Stimulated activated CD4-positive, alpha-beta T cell treated with anti-CD3 and anti-CD28 coated beads, Interleukin-4, amount 100 ng/mL, for 24 hours (primary cell): ENCODE measurements at places on chromosomes 12 and 14.

- no peak for DNase-seq
Observed at GRCh38 chr12:78086553-78087362, 256.1 kb downstream of the NAV3 start.

DNA sequence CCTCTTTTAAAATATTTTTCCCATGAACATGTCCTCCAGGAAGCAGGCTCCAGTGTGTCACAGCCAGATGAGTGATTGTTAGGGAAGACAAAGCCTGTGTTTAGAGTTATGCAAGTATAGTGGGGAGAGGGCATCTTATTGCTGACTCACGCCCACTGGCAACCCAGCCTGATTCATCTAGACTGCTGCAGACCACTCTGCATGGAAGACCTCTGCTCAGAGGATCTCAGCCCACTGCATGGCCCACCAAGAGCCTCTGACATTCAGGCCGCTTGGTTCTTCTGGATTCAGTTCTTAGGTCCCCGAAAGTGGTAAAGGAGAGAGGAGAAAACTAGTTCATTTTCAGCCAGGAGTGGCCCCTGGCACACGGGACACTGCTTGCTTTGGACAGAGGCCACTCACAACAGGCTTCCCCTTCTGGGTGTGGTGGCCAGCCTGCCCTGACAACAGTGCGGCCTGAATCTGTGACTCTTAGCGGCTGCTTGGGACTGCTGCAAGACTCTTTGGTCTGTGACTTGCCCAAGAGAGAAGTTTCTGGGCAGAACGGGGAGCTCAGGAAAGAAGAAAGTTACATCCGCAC, 266.3 kb downstream of the ZFP36L1 start:
- DNase-seq: no peak

DNA sequence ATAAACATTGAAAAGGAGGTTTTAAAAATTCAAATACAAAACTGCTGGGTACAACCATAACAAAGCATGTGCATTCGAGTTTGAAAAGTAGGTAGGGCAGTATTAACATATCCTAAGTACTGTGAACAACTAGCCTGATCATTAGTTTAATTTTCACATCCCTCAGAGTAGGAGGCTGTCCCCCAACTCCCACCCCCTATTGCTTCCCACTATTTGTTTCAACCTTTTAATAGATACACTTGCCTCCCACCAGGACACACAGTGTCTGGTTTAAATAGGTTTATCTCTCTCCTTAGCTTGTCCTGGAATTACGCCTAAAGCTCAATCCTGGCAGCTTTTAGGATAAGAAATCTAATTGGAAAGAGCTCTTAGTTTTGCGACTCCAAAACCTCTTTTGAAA, 2.1 kb downstream of the TAOK3 start:
- DNase-seq: no peak

DNA sequence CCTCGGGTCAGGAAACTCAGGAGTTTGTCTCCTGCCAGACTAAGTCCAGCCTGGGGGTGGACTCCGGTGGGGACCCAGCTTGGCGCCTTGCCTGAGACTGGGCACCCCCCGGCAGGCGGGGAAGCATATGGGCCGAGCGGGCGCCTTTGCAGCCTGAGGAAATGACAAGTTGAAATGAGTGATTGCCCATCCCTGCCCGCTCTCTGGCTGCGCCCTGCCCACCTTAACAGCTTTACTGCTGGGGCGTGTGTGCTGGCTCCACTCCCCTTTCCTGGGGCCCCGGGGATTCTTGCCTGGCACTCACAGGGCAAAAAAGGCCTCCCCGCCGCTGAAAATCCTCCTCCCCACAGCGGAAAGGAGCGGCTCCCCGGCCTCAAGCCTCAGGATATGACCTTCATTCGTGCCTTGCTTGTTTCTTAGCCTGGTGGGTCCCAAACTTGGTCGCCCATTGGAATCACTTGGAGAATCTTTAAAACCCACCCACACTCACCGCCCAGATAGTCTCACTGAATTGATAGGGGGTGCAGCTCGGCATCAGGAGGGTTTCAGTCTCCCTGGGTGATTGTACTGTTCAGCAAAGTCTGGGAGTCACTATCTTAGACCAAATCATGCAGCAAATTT, 1.5 kb downstream of the RFLNA start:
- DNase-seq: no peak

GRCh38 chr12:12138203-12139154, 67.7 kb downstream of the BCL2L14 start:
- DNase-seq: no peak

- DNase-seq: no peak
Observed at GRCh38 chr14:94320243-94320642, 2.9 kb downstream of the SERPINA6 start.

- no peak for DNase-seq
Observed at GRCh38 chr14:51449681-51450080, 202.0 kb upstream of the FRMD6 start.

GRCh38 chr14:52906141-52906601, 44.7 kb downstream of the FERMT2 start:
- no peak for DNase-seq

GRCh38 chr14:101472518-101472849, 88.8 kb upstream of the DIO3 start:
- DNase-seq: no peak

- DNase-seq: no peak
Observed at GRCh38 chr12:47547077-47547476, 158.8 kb downstream of the RPAP3 start.

DNA sequence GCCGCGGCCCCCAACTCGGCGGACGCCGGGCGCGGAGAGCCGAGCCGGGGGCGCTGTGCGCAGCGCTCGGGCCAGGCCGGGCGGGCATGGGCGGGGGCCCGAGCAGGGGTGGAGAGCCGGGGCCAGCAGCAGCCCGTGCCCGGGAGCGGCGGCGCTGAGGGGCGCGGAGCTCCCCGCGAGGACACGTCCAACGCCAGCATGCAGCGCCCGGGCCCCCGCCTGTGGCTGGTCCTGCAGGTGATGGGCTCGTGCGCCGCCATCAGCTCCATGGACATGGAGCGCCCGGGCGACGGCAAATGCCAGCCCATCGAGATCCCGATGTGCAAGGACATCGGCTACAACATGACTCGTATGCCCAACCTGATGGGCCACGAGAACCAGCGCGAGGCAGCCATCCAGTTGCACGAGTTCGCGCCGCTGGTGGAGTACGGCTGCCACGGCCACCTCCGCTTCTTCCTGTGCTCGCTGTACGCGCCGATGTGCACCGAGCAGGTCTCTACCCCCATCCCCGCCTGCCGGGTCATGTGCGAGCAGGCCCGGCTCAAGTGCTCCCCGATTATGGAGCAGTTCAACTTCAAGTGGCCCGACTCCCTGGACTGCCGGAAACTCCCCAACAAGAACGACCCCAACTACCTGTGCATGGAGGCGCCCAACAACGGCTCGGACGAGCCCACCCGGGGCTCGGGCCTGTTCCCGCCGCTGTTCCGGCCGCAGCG, 639 bp downstream of the FZD10 start:
- no peak for DNase-seq

DNA sequence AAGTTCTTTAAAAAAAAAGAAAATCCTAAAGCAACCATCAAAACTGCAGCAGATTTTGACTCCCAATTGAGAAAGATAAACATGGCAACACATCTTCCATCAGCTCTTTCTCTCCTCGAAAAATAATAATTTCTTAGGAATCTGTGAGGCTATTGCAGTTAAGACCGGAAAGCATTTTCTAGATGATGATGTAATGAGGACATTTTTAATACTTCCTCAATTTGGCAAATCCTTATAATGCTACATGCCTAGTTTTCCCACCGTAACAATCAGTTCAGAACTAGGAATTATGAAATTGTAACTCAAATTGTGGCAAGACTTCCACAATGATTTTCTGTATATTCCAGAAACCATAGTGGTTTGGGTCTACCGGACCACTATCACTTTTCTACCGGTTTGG, 180.9 kb upstream of the PDE3A start:
- no peak for DNase-seq

GRCh38 chr14:68564826-68565759, 227.8 kb downstream of the ZFP36L1 start:
- DNase-seq: no peak

DNA sequence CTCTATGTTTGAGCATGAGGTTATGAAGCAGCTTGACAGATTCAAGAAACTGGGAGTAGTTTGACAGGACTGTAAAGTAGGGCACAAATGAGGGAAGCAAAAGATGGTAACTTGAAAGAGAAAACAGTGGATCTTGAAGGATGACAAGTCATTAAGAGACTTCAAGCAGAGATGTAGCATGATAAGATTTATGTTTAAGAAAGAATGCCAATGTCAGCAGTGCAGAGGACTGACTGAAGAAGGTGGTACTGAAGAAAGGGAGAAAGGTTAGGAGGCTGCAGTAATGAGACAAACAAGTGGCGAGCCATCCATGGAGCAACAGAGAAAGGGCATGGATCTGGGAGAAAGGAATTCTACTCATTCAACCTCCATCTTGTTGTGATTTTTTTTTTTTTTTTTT, 120.2 kb upstream of the RAP1B start:
- no peak for DNase-seq

DNA sequence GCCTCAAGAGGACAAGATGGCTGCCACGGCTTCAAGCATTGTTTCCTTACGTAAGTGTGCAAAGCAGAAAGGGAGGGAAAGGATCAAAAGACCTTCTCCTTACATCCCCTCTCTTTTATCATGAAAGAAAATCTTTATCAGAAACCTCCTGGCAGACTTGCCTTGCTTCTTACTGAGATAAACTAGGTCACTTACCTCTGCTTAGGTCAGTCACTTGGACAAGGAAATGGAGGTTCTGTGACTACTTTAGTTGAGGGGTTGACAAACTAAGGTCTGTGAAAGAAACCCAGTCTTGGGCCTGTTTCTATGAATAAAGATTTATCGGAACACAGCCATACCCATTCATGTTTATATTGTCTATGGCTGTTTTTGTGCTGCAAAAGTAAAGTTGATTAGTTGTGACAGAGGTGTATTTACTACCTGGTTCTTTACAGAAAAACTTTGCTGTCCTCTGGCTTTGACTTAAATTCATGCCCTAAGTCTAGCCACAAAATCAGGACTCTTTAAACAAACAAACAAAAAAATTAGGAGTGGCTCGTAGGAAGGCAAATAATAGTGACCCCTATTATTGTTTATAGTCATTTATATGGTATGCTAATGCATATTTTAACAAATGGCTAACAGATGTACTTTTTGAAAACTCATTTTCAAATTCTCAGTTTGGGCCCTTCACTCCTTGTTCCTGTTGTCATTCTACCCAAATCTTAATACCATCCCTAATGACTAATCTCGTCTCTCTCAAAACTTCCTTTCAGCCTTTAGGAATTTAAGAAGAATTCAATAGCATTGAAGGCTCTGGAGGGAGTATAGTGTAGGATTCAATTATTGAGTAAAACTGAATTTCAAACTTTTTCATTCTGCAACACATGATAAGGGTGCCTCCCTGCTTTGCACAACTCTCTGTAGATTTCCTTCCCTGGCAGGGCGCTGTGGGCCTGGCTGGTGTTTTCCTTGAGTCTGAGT, 42.0 kb upstream of the ATP2B1 start:
- DNase-seq: no peak

DNA sequence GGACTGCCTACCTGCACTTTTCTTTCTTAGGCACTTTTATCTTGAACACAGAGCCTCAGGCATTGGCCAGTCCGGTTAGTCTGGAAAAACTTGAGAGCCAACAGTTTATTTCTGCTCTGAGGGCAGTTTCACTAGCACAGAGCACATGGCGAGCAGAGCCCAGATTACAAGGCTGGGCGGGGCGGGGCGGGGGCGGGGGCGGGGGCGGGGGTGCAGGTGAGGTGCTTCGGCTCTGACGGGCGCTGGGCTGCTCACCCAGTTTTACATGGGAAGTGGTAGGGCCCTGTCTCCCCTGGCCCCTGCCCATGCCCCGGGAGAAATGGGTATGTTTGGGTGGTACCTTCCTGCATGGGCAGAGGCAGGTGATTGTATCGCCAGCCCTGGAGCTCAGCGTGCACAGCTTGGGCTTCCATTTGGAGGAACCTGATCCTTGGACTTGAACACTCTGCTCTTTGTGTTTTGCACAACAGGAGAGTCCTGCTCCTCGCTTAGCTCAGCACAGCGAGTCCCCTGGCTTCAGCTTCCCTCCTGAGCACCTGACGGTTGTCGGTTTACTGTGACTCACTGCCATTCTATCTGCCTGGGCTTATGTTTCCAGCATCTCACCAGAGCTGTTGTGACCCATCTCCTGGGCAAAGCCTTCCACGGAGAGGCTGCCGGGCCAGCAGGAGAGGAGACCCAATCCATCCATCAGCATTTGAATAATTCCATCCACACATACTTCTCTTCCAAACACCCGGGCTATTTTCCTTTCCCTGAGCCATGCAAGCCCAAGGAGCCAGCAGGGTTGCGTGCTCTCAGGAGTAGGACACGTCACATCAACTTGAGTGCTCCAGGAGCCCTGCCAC, 108.5 kb downstream of the ARF6 start:
- DNase-seq: peak; percentile 76

DNA sequence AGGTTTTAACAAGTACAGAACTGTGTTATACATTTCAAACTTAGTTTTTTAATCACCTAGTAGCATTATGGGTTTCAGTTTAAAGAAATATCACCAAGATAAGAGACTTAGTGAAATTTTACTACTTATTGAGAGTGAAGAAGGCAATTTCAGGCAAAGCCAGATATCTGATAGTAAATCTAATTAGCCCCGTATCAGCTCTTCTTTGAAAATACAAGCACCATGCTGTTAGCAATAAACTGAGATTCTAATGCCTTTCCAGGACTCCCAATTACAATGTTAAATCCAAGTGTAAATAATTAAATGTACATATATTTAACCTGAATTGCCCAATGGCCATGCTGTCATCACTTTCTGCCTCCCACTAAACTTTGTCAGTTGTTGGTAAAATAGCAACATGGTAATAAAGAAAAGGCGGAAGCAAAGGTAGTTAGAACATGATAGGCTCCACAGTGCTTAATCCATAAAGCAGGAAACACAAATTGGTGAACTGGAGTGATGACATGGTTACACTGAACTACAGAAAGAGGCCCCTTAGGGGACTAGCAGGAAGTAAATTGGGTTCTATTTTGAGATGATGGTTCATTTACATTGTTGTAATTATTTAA, 646.1 kb downstream of the C12orf50 start:
- DNase-seq: no peak

- peak; percentile 36 for DNase-seq
Observed at GRCh38 chr14:68986926-68987652, 8.0 kb upstream of the ACTN1 start.

DNA sequence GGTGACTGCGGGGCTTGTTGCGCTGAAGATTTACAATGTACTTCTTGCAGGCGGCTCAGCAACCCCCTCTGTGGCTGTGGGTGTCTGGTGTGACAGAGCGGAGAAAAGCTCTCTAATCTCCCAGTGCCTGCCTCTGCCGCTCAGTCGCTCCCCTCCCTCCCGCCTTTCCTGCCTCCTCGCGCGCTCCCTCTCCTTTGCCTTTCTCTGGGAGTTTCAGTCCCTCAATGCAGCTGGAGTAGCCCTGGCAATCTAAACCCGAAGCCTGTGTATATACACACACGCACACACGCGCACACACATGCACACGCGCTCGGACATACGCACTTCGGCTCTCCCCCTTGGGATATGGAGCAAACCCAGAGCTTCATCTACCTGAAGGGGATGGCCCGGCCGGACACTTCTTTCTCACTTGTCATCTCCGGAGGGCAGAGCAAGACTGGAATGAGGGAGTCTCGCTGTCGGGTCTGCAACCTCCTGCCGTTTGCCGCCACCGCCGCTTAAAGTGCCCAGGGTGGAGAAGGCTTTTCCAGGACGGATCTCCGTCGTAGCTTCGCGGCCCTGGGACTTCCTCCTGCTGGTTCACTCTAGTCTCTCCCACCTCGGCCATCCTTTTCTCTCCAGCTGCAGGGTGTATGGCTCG, 599 bp upstream of the TRHDE start:
- no peak for DNase-seq
